GM23338 (cell line): ENCODE measurements at places on chromosomes 5 and 9.

- DNase-seq = peak; percentile 45
Measured at GRCh38 chr5:4941957-4942830, 197.9 kb upstream of the ADAMTS16 start.

DNA sequence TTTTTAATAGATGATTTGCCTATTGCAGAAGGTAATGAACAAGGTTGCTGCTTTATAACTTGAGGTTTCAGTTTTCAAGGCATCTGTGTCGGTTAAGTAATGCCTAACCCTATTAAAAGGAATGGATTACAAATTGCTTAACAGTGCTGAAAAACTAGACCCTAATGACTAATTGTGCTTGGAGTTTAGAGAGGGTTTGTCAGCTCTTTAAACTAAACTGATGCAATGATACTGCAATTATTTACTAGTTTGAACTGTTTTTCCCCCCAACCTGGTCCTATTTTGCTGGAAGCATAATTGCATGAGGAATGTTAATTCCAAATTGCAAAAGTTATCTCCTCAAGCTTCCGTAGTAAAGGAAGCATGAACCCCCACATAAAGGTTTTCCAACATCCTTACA is 39.3 kb upstream of the TLX3 start:
- no peak for DNase-seq

DNA sequence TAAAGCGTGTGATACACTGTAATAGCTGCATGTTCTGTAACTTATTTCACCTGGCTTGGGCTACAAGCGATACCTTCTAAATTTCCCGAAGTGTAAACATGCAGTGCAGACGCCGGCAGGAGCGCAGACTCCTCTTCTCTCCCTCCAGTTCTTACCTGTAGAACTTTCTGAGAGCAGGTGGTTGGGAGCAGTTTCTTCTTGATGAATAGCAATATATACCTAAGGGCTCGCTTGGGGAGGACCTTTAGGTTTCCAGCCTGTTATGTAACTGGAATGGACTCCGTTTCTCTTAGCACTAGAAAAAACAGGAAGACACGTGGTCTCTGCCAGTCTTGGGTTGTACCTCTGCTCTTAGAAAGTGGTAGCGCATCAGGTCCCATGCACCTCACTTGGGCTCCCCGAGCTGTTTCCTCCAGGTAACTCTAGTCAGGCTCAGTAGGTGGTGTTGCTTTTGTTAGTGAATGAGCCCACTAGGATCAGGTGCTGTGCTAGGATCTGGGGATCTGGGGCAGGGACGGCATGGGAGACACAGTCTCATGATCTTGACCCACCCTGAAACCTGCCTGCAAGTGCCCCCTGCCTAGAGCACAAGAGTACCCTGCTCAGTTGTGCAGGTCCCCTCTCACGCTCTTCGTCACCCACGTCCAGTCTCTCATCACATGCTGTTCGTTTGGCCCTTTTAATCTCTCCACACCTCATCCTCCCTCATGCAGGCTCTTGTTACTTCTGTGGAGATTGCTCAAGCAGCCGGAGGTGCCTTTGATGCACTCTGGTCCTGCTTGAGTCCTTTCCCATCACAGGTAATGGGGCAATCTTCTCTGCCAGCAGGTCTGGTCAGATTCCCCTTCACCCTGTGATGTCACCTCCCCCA is 2.8 kb downstream of the TENT4A start:
- DNase-seq = no peak

DNA sequence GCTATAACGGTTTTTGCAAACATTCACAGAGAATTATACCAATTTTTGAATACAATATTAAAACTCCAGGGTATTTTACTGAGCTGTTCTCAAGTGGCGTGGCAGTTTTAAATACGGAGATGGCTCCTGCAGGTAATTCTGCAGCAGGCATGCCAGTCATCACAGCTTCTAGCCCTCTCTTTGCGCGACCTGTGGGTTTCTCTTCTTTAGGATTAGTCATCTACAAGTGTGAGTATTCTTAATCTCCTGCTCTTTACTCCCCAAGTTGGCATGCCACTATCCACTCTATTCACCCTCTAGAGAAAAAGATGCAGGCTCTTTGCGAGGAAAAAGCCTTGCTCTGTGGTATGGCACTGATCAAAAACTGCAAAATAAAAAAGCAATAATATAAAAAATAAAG is 43.9 kb downstream of the ANKRD31 start:
- no peak for DNase-seq

GRCh38 chr5:160280384-160281095 is 31.8 kb downstream of the CCNJL start:
- no peak for DNase-seq

- DNase-seq = no peak
Measured at GRCh38 chr9:132238992-132239391, 77.1 kb downstream of the NTNG2 start.

DNA sequence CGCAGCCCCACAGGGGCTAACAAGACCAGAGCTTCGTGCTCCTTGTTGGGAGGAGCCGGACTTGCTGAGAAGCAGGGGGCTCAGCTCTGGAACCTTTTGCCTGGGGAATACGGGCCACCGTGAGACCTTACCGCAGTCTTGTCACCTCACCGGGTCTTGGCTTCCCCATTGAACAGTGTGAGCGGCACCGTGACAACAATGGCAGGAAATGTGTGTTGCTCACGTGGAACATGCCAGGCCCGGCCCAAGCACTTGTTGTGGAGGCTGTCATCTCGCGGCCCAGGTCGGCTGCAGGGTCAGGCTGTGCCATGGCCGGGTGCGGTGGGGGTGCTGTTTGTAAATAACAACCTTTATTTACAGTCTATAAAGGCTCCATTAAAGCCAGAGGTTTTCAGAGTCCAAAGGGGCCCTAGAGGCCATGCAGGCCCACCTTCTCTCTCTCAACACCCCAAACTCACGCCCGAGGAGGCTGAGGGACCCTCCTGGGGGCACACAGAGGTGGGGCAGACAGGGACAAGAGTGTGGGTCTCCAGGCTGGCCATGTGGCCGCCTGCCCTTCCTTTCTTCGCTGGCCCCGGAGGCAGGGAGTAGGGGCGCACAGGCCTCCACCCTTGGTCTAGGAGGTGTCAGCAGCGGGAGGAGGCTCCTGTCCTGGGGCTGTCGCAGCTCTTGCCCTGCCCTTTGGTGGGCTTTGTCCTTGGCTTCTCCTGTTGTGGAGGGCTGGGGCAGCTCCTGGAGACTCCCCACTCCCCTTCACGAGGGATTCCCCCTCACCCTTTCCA is 79.7 kb downstream of the TSPAN17 start:
- DNase-seq = no peak

DNA sequence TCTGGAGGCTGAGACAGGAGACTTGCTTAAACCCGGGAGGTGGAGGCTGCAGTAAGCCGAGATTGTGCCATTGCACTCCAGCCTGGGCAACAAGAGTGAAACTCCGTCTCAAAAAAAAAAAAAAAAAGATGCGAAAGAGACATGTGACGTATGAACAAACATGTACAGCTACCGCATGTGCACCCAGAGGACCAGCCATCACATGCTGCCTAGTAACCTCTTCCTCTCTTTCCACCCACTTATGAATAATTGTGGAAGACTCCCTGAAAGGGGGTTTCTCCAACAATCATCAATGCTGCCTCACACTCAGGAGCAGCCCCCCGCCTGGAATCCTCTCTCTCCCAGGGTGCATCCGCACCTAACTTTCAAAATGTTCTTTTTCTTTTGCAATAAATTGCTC is 2.2 kb downstream of the SARDH start:
- no peak for DNase-seq

GRCh38 chr5:9775339-9775738 is 145.2 kb upstream of the TAS2R1 start:
- DNase-seq = no peak

DNA sequence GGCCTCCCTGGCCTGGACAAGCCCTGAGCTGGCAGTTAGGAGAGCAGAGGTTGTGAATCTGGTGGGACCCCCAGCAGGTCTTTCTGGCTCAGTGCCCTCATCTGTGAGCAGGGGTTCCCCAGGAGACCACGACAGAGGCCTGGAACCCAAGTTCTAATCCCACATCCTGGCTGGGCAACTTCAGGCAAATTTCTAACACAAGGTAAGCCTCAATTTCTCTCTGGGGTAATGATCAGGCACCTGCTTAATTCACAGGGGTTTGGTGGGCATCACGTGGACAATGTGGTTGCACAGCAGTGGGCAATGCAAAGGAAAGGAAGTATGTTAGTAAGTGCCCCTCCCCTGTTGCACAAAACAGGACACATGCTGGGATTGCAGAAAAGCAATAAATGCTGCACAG is 1.9 kb upstream of the KCNIP1 start:
- DNase-seq = no peak

- no peak for DNase-seq
Measured at GRCh38 chr5:110681953-110682352, 44.5 kb downstream of the TMEM232 start.

DNA sequence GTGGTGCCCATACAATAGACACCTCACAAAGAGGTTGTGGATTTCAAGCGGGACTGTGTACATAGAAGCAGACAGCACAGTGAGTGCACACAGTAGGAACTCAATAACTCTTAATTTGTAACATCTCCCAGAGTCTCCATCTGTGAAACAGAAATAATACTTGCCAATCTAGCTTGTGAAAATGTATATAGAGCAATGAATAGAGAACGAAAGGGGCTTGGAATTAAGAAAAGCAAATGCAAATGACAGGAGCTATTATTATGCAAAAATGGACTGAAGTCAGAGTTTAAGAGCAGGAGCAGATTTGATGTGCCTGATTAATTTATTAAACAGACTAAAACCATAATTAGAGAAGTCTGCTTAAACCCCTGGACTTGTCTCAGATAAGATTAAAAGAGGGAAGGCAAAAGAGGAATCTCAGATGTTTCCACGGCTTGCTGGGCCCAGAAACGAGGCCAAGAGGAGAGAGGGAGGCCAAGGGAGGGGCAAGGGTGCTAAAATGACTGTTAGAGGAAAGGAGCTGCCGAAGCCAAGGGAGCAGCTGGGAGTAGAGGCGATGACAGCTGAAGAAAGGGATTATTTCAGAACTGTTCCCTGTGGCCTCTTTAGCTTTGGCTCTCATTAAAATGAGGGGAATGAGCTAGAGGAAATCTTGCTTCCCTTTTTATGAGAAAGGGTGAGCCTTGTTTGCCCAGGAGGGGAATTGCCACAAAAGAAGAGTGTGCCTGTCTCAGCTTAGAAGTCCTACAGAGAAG is 72.1 kb downstream of the FEM1C start:
- DNase-seq = peak; percentile 19

GRCh38 chr5:59760785-59761348 is 132.7 kb downstream of the PDE4D start:
- no peak for DNase-seq

DNA sequence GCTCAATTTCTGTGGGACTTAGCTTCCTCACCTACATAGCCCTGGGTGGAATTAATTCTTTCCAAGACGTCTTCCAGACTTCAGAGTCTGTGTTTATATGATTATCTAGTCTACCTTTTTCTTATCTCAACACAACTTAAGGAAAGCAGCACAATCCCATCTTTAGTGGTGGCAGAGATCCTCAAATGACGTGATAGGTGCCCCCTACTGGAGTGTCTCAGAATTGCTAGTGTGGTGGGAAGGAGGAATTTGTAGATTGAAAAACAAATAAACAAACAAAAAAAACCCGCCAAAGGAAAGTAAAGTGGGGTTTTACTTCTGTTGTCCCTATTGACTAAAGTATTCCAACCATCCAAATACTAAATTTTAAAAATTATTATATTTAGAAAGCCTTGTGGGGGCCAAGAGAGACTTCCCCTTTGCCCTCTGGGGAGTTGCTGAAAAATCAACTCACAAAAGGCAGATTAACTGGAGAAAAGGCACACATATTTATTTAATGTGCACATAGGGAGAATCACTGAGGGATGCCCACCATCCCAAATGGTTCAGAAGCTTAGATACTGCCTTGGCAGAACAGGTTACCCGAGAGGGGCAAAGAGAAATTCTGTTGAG is 283.3 kb downstream of the TMEM167A start:
- peak; percentile 78 for DNase-seq

- DNase-seq = no peak
Measured at GRCh38 chr5:101288633-101289032, 385.6 kb upstream of the ST8SIA4 start.

DNA sequence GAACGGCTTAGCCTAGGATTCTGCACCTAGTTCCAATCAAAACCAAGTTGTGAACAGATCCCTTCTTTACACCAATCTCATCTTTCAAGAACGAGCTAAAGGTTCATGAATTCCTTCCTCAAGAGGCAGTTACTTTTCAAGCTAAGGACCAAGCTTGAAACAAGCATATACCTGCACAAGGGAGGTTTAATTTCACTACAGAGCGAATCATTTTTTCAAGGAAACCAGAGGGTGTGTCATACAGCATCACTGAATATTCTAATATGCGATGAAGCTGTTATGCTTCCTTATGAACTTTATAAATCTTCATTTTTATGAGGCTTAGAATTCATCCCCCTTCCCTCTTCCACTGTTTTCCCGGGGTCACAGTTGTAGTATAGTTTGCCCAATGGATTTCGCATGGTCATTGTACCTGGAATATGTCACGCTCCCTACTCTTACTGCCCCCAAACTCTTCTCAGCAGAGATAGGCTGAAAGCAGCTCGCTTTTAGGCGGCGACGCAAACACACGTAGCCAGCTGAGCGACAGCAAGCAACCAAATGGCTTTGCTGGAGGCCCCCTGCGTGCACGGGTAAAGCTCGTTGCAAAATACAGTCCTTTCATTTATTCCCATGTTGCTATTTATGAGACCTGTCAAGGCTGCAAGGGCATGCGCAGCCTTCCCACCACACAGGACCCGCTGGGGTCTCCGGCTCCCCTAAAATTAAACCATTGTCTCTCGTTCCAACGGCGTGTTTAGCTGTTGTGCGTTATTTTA is 832 bp downstream of the LMBRD2 start:
- peak; percentile 74 for DNase-seq

GRCh38 chr9:129346046-129346445 is 168.0 kb upstream of the IER5L start:
- no peak for DNase-seq

DNA sequence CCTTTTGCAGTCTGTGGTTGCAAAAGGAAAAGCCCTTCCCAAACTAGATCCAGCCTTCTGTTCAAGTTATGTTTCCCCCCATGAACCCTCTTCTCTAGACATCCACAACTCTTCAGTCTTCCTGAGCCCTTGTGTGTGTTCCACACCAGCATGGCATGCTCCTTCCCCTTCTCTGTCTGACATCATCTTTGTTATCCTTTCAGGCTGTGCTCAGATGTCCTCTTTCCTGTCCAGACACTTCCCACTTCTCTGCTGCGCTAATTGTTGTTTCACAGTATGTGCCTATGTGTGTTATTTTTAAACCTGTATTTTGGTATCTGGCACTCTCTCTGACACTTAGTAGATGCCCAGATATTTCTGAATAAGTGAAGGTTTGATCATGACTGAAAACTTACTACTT is 38.2 kb downstream of the FOCAD start:
- no peak for DNase-seq

GRCh38 chr5:176785184-176786145 is 24.9 kb upstream of the UNC5A start:
- DNase-seq = no peak

DNA sequence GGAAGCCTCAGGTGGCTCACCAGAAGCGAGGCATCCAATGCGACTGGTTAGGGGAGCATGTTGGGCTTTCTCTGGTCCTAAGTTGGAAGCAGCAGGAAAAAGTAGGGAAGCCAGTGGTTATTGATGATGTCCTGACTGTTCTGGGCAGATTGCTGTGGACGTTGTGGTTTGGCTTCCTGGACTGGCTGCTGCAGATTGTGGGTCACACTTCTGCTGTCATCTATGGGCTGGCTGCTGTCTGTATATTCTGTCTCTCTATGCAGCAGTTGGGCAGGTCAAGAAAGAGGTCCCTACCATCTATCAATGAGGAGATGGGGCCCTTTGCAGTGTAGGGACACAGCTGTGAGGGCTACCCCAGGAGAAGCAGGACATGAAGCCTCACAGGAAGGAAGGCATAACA is 13.5 kb upstream of the MARCHF6 start:
- no peak for DNase-seq

- DNase-seq = no peak
Measured at GRCh38 chr5:1056611-1057484, 48.2 kb downstream of the NKD2 start.
